ENCODE measurements at places on chromosomes 5 and 9.

- no peak for DNase-seq
These were observed 53.9 kb upstream of the PTCH1 start for GRCh38 chr9:95570646-95571045.

DNA sequence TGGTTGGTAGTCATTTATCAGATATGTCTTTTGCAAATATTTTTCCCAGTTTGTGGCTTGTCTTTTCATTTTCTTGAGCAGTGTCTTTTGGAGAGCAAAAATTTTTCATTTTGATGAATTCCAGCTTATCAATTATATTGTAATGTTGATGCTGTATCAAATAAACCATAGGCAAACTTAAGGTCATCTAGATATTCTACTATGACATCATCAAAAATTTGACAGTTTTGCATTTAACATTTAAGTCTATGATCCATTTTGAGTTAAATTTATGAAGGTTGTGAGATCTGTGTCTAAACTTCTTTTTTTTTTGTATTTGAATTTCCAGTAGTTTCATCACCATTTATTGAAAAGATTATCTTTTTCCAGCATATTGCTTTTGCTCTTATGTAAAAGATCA lies 505.5 kb upstream of the COX7C start:
- no peak for DNase-seq

GRCh38 chr5:38675443-38675842 lies 119.0 kb upstream of the LIFR start:
- DNase-seq, result no peak

DNA sequence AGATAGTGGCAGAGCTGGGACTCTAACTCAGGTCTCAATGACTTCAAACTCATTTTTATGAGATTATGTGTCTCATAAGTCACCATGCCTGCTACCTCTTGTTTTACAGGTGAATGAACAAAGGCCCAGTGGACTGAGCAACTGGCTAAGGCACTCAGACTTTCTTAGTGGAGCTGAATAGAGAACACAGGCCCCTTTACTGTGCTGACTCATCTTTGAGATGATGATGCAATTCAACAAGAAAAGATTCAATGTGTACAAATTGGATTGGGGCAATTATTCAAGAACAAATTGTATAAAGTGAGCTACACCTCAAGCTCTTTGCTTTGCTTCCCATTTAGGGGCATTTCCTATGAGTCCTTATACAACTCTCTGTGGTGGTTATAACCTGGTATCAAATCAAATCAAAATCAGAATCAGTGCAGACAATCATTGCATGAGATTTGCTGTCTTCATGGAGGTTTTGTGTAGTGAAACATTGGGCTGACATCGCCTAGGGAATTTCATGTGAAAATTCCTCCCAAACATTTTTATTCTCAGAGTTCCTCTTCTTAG lies 84.3 kb upstream of the PPP2R2B start:
- DNase-seq, result no peak

DNA sequence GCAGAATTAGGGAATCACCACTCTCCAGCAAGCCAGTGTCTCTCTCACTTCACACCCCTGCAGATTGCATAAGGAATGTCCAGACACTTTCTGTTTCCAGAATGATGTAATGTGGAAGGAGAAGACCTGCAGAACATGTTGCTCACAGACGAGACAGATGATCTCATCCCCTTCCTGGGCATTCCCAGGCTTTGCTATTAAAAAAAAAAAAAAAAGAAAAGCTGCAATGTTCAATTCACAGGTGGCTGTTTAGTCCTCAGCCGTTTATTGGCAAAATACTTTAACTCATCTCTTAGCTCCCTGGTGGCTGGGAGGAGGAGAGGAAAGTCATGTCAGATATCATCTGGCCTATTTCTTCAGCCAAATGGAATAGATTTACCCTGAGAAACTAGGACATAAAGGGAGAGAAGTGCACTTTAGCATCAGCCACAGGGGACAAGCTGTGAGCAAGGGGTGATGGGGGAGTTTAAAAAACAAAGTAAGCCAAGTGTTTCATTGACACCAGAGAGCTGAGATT lies 95.9 kb upstream of the TNC start:
- no peak for DNase-seq

GRCh38 chr9:108225149-108225800 lies 630.5 kb downstream of the ACTL7B start:
- DNase-seq, result no peak

DNA sequence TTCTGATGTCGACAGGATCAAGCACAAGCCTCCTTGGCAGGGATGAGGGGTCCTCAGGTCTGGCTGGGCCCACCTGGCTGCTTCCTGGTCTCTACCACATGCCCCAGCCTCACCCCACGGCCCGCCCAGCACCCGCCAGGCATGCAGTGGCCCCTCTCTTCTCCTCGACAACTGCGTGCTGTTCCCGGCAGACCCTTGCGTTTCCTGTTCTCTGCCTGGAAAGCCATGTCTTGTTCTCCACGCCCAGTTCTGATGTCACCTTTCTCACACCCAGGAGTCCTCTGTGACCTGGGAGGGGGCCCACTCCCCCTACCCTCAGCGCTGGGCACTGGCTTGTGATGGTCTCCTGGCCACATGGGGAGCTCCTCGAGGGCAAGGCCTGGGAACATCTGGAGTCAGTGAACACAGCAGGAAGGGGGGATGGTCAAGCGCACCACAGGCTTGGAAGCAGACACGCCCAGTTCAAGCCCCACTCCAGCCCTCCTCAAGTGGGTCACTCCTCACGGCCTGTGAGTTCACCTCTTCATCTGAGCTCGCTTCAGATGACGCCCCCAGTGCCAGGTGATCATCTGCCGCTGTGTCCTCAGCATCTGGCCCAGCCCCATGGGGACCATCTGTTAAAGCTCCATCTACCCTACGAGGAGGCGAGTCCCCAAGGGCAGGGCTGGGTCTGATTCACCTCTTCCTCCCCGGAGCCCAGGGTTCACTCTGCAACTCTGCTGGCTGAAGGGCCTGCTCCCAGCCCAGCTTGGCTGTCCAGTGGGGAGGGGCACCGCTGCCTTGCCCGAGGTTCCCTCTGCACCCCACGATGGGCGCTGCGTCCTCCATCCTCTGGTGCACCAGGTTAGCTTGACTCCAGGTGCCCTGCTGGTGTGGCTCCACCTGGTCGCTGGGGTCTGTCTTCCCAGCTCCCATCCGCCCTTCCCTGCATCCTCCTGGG lies 133.2 kb upstream of the PHYKPL start:
- no peak for DNase-seq

DNA sequence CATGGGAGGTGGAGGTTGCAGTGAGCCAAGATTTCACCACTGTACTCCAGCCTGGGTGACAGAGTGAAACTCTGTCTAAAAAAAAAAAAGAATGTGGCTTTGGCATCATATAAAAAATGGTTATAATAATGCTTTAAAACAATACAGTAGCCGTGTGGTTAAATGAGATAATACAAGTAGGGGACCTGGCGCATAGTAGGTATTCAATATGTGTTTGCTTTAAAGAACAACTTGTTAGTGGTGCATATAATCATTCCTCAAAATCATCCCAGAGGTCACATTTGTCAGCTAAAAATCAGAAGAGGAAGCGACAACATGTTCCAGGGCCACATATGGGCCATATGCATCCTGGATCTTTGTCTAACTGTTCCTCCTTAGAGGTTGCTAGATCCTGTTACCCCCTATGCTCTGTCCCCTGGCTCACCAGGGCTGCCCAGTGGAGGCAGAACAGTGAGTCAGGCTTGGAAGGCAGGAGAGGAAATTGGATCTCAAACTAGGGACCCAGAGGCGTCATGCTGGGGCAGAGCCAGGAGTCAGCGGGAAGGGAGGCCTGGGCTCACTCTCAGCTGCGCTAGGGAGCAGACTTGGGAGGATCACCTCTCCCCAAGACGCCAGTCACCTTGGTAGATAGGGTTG lies 27.7 kb downstream of the LHX6 start:
- DNase-seq, result no peak

DNA sequence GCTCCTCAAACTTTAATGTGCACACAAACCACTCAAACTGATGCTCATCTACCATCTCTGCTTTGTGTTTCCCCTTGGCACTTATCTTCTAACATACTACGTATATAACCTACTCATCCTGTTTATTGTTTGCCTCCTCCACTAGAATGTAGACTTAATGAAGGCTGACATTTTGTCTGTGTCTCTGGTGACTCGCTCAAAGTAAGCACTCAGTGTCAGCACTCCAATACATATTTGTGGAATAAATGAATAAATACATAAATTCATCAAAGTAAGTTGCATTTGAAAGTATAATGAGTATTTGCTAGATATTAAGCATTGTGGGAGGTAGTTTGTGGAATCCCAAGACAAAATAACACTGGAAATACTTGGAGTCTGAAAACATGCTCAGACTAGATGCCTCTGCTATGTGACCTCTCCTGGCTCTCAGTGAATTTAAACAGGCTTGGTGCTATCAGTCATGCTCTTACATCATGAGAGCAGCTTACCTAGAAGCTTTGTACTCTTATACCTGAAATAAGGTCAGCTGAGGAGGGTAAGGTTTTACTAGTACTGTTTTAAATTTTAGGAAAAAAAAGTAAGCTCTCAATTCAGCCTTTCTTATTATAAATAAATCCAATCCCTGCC lies 37.0 kb upstream of the RANBP6 start:
- no peak for DNase-seq

GRCh38 chr5:138366632-138367382 lies 14.3 kb downstream of the KDM3B start:
- no peak for DNase-seq

GRCh38 chr5:78533356-78533755 lies 115.2 kb downstream of the LHFPL2 start:
- DNase-seq, result no peak

DNA sequence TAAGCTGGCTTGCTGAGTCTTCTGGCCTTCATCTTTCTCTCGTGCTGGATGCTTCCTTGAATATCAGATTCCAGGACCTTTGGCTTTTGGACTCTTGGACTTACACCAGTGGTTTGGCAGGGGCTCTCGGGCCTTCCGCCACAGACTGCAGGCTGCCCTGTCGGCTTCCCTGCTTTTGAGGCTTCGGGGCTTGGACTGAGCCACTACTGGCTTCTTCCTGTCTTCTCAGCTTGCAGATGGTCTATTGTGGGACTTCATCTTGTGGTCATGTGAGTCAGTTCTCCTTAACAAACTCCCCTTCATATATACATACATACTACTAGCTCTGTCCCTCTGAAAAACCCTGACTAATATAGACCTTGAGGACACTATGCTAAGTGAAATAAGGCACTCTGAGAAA lies 78.3 kb upstream of the SSBP2 start:
- DNase-seq, result no peak

- DNase-seq, result no peak
These were observed 40.4 kb downstream of the PCSK5 start for GRCh38 chr9:75930730-75931321.

DNA sequence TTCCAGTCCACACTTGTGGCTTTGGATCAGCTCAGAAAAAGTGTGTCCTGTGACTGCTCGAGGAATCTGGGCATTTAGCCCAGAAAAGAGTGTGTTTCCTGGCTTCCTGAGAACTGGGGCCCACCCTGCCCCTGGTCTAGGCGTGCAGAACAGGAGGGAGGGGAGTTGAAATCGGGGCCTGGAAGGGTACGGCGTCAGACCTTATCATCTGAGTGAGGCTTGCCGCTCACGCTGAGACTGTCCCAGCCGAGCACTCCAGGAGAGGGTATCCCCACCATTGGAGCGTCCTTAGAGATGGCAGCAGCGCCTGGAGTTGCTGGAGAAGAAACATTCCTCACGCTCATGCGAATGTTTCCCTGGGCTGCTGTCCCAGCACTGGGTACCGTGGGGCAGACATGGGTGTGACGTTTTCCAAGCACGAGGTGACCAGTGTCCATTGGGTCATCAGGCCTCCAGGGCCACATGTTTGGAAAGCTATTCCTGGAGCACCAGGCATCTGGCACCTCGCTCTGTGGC lies 22.5 kb downstream of the NEK6 start:
- DNase-seq, result no peak

- no peak for DNase-seq
These were observed 20.7 kb downstream of the OR2S2 start for GRCh38 chr9:35937227-35937626.

DNA sequence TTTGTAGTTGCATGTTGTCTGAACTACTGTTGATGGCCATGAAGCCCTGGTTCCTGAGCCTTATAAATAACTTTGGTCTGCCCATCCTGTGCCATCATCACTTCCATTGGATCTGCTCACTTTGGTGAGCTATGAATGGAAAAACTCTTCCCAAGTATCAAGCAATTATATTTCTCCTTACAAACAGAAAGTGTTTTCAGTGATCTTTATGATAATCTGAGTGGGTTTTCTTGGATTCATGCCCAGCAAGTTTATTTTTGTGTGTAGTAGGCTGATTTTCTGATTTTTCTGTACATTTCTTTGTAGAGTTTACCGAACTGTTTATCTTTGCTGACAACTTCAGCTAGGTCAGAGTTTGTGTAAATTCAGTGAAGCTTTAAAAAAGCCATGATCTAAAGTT lies 31.0 kb downstream of the CAMK4 start:
- DNase-seq, result no peak

- DNase-seq, result no peak
These were observed 283.7 kb downstream of the ZNF608 start for GRCh38 chr5:124462751-124463150.

DNA sequence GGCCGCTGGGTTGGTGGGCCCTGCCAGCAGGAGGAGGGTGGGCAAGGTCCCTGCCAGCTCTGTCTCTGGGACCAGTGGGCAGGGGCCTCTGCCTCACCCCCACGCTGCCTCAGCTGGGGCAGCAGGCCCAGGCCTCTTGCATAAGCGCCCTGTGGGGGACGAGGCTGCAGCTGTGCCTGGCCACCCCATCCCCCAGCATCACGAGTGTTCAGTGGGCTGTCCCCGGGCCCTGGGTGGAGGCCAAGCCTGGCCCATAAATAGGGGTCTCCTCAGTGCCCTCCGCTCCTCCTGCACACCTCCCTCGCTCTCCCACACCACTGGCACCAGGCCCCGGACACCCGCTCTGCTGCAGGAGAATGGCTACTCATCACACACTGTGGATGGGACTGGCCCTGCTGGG lies at the start of gene PTGDS:
Gene PTGDS (plus strand): TSS at position 282 of the 400 bp plus-strand sequence. CDS start 75 bp downstream, at position 357.
- DNase-seq, result no peak

DNA sequence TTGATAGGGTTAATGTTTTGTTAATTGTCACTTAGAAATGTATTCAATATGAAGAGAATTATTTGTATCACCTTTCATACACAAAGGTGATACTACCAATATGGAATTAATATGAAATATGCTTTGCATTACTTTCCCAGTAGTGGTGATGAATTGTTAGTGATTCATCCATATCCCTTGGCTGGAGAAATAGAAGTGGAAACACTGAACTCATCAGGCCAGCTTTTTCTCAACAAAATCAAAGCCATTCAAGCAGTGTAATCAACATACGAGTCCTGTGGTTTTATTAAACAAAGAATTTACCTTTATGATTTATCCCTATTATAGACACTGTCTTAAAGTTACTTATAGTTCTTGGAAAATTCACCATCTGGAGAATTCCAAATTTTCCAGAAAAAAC lies 264.0 kb upstream of the MEF2C start:
- DNase-seq, result no peak

- DNase-seq, result no peak
These were observed 63.5 kb upstream of the IRX4 start for GRCh38 chr5:1946122-1946677.

DNA sequence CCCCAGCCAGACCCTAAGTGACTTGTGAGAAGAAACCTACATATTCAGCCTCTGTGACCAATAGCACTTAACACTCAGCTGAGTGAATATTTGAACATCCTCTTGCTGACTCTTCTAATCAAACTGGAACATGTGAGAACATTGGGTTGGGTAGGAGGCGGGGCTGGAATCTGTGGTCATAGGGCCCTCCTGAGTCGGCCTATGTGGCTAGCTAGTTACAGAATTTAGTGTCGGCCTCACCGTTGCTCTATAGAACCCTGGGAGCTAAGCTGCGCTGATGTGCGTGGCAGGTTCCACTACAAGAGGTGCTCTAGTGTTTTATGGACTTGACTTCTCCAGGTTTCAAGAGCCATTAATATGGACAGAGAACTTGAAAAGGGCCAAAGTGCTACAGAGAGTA lies 138.8 kb downstream of the DROSHA start:
- no peak for DNase-seq

GRCh38 chr5:3143382-3143781 lies 391.9 kb upstream of the IRX2 start:
- DNase-seq, result no peak
